Uterine smooth muscle cell (primary cell): ENCODE measurements at places on chromosomes 11 and 22. TPM values are rescaled to one million over a fixed set of nuclear protein-coding genes. Genes with fewer than 3 reads are reported as not detected.

Gene PACSIN3
- total RNA-seq: 29.7 and 30.7 TPM in 2 replicates

Gene EP300
- 35.2 and 36.9 TPM in 2 replicates for total RNA-seq

Gene CLDN5
- 1.1 TPM in 2 replicates for total RNA-seq

Gene LRRC4C
- under 0.01 and 0.11 TPM in 2 replicates for total RNA-seq

Gene IL17REL
- not detected in 2 replicates for total RNA-seq
